ENCODE measurements at places on chromosomes 12 and 14. TPM values are rescaled to one million over a fixed set of nuclear protein-coding genes. Genes with fewer than 3 reads are reported as not detected.

The ZFHX2 gene
- 4.1 TPM for polyA plus RNA-seq

The AQP5 gene
- polyA plus RNA-seq = 0.64 TPM

The LRRIQ1 gene
- polyA plus RNA-seq = 0.49 TPM

The CAPZA3 gene
- 0.04 TPM for polyA plus RNA-seq

The GLS2 gene
- polyA plus RNA-seq = 1.5 TPM

DNA sequence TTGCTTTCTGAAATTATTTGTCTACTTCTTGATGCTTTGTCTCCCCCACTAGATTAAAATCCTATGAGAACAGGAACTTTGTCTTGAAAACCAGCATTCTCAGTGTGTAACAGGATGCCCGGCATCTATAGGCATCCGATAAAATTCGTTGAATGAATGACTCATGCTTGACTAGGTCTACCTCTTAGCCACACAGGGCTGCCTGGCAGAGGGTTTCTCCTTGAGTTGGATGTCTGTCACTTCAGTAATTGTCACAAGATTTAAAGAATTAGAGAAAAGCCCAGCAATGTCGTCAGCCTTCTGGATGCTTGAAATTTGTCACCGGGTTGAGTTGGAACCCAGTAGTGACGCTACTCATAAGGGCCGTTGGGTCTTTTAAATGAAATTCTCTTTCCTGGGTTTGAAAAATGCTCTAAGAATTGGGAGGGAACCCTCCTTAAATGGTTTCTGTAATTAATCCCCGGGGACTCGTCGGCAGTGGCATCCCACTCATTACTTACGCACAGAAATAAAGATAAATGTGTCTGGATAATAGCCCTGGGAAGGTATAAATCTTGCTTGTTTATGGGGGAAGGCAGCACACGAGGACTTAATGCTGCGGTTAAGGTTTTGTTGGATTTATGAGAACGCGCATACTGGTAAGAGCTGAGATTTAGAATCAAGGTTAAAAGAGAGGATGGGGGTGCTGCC is 194.1 kb downstream of the AACS start:
- DNase-seq = no peak

GRCh38 chr14:54102051-54102456 is 145.4 kb upstream of the BMP4 start:
- no peak for DNase-seq

DNA sequence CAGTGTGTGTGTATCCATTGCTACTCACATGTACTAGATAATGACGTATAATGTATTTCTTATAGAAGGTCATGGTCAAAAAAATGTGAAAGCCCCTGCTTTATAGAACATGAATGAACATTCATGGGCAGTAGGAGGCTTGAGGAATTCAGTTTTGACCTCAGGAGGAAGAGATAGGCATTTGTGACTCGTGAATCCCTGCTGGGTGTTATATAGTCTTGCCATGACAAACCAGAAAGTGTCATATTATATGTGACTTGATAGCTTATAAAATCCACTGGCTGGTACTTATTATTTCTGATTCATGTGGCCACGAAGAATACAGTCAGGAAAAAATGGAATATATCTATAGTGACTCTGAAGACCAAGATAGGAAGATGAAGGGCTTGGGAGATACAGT is 287.6 kb downstream of the CEP128 start:
- no peak for DNase-seq

DNA sequence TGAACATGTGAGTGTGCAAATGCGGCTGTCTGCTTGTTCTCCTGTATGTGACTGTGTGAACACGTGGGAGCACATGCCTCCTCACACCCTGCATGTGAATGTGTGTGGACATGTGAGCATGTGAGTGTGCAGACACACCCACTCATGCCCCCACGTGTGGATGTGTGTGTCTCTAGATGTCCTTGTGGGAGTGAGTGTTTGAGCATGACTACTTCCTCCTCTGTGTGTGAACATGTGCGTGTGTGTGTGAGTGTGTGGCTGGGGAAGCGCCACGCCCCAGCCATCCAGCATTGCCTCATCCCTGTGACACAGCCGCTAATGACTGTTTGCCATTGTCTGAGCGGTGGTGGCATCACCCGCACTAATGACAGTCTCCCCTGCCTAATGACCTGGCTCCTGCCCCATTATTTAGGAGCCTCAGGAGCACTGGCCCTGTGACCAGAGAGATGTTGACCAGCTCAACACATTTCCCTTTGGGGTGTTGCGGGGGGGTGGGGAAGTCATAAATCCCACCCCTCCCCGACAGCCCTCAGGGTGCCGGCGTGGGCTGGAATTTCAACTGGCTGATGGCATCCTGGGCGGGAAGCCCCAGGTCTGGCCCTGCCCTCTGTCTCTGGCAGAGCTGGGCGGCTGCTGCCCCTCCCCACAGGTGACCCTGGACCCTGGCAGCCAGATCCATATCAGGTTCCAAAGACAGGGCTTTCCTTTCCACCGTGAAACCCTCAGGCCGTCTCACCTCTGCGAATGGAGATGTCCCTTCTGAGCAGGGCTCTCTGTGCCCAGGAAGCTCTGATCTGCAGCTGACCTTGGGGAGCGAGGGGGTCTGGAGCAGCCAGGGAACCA is 11.5 kb upstream of the KRT80 start:
- peak; percentile 91 for DNase-seq

DNA sequence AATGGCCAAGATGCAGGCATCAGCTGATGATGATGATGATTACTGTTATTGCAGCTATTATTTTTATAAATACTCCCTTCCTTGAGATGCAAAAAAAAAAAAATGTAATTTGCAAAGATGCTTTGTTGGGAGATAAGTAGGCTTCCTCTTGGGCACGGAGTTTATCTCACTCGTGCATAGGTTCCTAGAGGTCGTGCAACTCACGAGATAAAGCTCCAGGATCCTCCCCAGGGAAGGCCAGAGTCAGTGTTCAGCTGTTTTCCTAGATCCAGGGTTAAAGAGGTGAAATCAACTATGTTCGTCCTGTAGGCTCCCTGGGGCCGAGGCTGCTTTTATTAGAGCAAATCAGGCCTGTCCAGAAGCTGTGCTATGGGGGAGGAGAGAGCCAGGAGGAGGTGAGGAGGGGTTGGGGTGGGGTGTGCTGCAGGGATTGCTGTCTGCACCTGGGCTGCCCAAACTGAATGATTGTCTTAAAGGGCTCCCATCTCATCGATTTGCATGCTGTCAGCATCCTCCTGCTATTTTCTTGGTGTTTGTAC is 270.3 kb downstream of the NRXN3 start:
- no peak for DNase-seq

DNA sequence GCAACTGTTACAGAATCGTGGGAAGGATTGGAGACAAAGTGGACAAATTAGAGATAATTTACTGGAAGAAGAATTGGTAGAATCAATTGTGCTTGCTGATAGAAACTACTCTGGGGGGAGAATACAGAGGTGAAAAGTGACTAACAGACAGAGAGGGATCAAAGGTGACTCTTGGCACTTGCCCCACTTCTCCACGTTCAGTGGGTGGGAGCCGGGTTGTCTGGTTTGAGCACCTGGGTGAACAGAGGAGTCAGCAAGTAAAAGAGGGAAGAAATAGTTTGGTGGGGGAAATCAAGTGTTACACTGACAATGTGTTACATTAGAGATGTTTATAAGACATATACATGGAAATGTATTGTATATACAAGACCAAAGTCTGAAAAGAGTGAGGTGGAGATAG is 69.1 kb downstream of the PPP2R5E start:
- no peak for DNase-seq
